ENCODE measurements at places on chromosomes 3 and 15.

- no peak for DNase-seq
These were observed 511.1 kb downstream of the OTOL1 start for GRCh38 chr3:162007722-162008121.

DNA sequence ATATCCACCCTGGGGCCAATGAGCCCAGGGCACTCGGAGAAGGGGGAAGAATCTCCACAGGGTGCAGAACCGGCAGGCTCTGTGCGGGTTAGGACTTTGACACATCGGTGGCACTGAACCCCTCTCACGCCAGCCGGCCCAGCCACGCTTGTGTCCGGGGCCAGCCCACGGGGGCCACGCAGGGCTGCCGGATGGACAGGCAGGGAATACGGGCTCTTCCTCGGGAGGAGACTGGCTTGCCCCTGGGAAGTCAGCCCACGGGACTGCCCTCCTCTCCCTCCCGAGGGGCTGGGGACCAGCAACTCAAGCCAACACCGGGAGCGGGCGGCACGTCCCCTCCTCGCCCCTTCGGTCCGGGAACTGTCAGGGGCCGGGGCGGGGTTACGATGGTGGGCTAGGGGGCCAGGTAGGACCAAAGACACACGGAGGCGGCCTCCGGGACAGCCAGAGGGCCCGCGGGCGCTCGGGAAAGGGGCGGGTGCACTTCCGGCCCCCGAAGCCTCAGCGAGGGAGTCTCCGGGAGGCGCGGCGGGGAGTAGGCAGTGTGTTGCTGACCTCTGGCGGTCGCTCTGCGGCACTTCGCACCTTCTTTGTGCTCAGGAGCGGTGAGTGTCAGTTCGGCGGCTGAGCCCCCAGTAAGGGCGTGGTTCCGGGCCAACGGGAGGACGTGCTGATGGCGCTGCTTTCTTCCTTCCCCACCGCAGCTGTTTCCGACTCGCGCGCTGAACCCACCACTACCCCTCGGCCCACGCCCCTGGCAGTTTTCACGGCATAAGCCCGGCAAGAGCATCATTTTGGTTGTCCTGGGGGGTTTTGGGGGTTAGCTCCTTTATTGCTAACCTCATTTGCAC, 5.1 kb upstream of the CYP8B1 start:
- DNase-seq, result peak; percentile 94

GRCh38 chr3:114624047-114624445, 330.2 kb downstream of the TIGIT start:
- no peak for DNase-seq

DNA sequence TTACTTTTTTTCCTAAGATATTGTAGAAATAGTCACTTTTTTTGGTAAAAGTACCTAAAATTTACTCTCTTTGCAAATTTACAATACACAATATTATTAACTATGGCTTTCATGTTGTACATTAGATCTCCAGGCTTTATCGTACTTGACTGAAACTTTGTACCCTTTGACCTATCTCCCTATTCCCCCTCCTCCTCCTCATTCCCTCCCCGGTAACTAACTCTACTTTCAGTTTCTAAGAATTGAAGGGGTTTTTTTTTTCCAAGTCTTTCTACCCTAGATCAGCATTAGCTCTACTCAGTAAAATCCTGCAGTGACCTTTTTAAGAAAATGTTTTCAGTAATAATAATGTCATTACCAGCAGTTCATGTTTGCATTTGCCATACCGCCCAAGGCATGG, 10.1 kb downstream of the HACL1 start:
- no peak for DNase-seq

- no peak for DNase-seq
These were observed 331.5 kb upstream of the RARB start for GRCh38 chr3:25096536-25096935.

DNA sequence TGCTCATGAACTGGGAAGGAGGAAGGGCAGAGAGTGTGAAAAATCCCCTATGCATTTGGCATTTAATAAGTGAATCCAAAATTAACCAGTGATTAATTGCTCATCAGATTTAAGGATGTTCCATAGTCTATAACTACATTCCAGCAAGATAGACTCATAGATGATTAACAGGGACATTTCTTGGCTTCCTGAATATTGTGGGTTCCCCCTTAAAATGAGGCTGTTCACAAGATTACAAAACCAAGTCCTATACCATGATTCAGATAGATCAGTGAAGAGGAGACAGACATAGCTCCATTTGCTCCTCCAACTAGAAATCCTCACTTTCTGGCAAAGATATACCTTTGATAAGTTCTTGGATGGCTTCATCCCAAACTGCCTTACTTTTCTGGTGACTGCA, 15.4 kb downstream of the RASGRP1 start:
- DNase-seq, result no peak

DNA sequence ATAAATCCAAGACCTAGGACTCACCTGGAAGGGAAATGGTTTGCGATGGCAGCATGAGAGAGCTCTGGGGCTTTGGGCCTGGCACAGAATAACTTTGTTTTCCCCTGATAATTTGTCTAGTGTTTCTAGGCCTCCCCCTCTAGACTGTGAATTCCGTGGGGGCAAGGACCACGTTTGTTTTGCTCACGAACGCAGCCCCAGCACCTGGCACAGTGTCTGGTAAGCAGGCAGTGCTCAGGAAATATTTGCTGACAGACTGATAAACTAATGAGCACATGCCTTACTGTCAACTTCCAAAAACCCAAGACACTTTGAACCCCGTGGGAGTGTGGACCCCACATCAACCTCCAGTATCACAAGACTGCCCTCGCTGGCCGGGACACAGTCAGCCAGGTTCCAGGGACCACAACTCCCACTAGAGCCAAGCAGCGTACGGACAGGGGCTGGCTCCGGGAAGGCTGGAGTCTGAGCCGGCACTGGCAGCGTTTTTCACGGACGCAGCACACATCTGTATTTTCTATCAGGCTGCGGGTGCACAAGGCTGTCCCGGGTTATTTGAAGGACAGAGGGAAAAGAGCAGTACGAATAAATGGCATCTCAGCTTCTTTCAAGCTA, 146.5 kb downstream of the XXYLT1 start:
- no peak for DNase-seq

DNA sequence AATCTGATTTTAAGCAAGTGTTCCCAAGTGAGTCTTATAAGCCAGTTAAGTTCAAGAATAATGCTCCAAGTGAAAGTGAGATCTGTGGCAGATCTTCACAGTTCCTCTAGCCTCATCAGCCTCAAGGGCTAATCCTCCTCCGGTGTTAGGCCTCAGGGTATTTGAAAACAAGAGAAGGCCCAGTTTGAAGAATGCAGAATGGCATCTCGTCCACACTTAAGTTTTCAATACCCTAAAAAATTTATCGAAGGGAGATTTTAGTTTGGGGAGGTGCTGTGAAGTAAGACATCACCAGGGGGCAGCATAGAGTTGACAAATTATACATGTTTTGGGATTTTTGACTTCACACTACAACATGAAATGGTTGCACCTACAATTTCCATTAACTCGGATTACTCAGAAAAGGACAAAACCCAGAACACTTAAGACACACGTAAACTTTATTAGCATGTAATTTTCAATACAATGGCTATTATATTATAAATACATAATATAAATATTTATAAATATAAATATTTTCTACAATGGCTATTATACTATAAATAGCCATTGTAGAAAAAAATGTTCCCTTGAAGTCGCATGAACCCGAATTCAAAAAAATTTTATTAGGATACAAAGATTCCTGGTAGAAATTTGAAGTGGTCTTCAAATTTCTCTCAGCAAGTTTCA, 2.3 kb upstream of the TMEM266 start:
- peak; percentile 63 for DNase-seq

GRCh38 chr15:82843566-82843965, 34.1 kb downstream of the WHAMM start:
- DNase-seq, result no peak

GRCh38 chr3:168081856-168082255, 13.9 kb downstream of the GOLIM4 start:
- DNase-seq, result no peak

GRCh38 chr15:77739591-77740378, 107.1 kb upstream of the LINGO1 start:
- no peak for DNase-seq

DNA sequence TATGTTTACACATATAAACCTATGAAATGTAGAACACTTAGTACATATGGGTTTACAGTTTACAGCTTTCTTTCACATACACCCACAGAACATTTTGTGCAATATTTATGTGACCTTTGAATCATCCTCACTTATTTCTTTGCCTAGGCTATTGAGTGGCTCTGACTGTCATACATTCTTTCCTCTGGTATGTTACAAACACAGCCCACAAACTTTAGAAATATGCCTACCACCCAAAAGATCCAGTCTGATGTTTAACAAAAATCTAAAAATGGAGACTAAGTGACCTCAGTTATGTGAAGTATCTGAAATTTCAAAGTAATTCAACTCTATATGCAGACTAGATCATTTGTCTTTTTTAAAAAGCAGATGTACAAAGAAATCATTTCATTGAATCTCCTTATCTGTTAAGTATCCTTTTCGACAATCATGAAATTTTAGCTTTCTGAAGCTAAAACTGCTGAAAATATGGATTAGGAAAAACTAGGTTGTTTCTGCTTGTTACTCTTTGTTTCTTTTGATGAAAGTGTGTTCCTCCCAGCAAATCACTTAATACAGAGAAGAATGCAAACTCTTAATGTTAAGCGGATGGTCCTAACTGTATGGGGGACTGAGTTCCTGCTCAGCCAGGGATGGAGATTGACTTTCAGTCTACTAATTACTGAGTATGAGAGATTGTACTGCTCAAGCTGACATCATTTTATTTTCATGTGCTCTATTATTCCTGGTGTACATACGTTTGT, 27.7 kb downstream of the CCDC54 start:
- no peak for DNase-seq

DNA sequence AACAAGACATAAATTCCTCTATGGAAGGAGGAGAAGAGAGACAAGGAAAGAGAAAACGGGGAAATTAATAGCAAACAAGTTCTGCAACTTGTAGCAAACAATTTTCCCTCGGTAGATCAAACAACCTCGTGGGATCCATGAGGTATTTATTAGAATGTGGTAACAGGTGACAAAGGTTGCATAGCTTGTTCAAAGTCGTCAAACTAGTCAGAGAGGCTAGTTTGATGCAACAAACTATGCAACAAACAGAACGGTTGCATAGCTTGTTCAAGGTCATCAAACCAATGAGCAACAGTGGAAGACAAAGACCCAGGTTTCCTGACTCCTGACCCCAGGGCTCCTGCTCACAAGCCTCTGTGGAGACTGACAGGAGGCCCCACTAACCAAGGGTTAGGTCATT, 20.7 kb downstream of the MB21D2 start:
- DNase-seq, result no peak

DNA sequence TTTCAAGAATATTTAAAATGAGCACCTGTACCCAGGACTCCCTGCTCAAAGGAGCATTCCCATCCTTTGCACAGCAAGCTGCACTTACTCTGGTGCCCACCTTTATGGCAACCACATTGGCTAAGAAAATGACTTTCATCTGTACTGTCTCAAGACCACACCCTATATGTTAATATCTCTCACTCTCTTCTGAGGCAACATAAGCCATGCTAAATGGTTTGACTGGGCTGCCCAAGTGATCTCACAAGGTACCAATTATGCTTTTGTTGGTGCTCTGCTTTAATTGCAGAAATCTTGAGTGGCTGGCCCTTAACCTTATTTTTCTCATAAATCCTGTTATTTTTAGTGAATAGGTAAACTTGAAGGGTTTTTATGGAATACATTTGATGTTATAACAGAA, 17.7 kb downstream of the RYK start:
- DNase-seq, result no peak

- no peak for DNase-seq
These were observed 174.4 kb upstream of the FAM3D start for GRCh38 chr3:58840949-58841348.

- no peak for DNase-seq
These were observed 18.1 kb upstream of the SLC22A13 start for GRCh38 chr3:38247366-38248035.

GRCh38 chr3:36756269-36756668, 8.1 kb downstream of the DCLK3 start:
- no peak for DNase-seq

- DNase-seq, result no peak
These were observed 79.0 kb downstream of the ERC2 start for GRCh38 chr3:56389183-56389830.

DNA sequence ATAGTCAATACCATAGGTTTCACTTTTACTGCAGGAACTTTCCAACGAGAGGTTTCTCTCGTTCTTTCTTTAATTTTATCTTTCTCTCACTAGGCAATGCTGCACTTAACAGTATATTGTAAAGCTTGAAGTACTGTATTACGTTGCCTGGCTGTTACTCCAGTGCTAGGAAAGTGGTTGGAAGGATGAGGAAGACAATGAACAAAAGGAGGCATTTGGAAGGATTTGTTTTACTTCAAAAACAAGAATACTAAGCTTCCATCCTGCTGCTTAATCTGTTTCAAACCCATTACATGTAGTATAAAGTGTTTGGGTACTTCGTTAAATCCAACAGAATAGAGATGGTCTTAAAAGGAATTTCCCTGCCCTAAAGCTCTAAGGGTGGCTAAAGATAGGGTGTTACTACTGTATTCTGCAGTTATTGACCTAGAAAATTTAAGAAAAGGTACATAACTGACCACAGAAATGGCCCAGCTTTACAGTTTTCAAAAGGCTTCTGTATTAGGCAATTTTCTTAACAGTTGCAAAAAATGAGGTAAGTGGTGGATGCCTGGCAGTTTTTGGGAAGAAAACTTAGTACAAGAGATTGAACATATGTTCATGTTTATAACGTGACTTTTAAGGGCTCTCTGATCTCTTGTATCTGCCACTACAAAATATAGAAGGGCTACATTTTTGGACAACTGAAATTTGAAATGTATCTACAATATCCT, 785 bp upstream of the IFT57 start:
- DNase-seq, result no peak

DNA sequence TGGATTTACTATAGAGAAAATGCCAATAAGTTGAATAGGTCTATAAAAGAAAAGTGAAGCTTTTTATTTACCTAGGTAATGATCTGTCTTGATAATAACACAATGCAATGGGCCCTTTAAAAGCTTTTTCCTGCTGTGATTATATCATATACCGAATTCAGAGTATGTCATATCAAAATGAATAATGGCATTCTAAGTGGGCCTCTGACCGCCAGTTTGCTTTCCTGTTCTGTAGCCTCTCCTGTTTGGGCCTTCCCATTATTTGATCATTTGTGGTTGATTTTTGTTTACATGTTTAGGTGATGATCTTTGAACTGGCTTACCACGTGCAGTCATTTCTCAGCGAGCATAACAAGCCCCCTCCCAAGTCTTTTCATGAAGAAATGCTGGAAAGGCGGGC, 14.9 kb downstream of the EIF2AK4 start:
- no peak for DNase-seq

GRCh38 chr3:192862408-192863090, 55.1 kb downstream of the MB21D2 start:
- no peak for DNase-seq

- no peak for DNase-seq
These were observed 24.2 kb downstream of the ABHD2 start for GRCh38 chr15:89112341-89112971.

GRCh38 chr15:52111517-52112202, 915 bp downstream of the BCL2L10 start:
- no peak for DNase-seq

DNA sequence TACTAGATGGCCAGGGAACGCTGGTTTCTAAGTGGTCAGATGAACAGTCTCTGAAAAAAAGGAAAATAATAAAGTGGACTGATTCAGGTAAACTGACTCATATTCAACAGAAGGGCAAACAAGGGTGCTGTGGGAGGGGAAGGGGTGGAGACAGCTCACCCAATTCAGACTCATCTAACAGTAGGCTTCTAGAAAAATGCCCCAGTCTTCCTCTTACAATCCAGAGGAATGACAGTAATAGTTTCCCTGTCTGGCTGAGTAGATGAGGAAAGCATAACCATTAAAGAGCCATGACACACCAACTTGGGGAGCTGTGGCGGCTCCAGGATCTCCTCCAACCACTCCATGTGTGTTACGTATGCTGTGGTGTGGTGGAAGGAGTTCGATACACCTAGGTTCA, 231.4 kb upstream of the UMPS start:
- DNase-seq, result no peak
